ENCODE measurements at places on chromosomes 6 and 20.

GRCh38 chr6:81031416-81031815, 721.1 kb downstream of the TENT5A start:
- DNase-seq, result no peak

DNA sequence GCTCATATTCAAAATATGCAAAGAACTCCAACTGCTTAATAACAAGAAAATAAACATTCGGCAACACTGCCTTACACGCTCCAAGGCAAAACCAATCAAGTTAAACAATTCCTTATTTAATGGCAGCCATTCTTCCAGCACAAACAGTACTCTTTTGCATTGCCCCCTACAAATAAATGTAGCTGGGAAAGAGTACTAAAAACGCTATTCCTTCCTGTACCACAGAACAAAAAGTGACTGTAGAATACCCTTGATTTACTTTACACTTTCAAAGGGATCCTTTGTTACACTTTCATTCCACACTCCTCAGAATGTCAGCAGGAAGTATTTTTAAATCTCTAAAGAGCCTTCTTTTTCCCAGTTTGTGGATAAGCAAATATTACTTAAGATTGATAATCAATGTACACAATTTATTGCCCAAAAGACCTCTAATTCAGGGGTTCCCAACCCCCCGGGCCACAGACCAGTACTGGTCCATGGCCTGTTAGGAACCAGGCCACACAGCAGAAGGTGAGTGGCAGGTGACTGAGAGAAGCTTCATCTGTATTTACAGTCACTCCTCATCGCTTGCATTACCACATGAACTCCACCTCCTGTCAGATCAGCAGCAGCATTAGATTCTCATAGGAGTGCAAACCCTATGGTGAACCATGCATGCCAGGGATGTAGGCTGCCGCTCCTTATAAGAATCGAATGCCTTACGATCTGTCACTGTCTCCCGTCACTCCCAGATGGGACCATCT, 51.6 kb downstream of the MBOAT1 start:
- no peak for DNase-seq

GRCh38 chr6:168106633-168107005, 27.6 kb upstream of the FRMD1 start:
- DNase-seq, result no peak

DNA sequence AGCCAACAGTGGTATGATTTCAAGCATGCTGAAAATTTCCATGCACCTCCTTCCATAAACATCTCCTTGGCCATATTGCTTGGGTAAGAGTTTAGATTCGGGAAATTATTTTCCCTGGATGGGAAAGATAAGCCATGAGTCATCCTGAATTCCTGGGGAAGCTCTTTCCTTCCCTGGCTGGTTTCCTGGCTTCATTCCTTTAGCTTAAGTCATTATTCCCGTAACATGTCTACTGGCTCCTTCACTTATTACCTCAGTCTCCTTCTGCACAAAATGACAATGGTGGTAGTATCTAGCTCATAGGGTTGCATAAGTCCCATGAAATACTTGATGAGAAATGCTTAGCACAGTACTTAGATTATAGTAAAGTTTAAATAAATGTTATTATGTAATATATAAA, 27.6 kb downstream of the TINAG start:
- DNase-seq, result no peak

DNA sequence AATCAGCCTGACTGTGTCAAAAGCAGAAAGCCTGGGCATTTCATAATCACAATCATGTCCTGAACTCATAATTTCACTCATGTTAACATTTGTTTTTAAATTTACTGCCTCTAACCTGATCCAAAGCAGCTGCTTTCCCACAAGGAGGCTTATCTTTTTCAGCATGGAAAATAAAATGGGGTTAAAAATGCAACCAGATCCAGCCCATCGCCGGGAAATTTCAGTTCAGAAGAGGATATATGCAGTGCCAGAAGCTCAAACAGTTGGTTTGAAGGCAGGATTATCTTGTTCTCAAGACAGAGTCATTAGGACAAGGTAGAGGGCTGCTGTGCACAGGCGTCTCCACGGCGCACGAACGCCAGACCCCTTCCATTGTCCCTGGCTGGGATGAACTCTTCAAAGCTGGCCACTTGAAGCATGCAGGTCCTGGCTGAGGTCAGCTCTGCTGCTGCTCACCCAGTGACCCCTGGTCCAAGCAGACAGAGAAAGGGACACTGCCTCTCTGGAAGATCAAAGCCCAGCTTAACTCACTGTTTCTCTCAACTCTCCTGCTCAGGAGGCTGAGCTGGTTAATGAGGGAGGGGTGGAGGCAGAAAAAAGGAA, 191.1 kb upstream of the HEY2 start:
- no peak for DNase-seq

DNA sequence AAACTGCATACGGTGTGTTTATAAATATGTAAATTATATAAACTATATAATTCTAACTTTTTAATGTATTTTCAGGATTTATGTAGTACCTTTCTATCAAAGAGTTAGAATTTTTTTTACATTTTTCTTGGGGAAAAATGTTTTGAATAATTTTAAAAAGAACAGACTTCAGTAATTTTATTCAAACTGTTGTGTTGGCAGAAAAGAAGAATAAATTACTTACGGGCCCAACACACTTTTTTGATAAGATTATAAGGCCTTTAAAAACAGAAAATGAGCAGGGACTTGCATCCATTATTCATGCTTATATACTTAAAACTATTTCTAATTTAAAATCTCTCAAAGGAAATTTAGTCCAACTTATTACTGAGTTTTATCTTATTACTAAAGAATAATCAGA, 58.2 kb downstream of the KIF16B start:
- no peak for DNase-seq

DNA sequence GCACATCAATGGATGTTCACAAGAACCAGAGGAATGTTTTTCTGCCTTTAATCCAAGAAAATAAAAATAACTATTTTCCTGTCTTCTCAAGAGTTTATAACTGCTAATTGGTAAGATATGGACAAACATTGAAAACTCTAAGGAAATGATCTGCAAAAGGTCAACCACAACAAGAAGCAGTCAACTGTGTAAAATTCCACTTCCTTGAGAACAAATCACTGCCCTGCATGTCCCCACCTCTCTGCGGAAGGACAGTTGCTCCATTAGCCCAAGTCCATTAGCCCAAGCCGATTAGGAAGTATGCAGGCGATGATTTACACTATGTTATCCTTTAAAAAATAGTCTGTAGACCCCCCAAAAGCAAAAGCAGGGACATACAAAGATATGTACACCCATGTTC, 27.6 kb downstream of the SLC22A23 start:
- DNase-seq, result no peak

DNA sequence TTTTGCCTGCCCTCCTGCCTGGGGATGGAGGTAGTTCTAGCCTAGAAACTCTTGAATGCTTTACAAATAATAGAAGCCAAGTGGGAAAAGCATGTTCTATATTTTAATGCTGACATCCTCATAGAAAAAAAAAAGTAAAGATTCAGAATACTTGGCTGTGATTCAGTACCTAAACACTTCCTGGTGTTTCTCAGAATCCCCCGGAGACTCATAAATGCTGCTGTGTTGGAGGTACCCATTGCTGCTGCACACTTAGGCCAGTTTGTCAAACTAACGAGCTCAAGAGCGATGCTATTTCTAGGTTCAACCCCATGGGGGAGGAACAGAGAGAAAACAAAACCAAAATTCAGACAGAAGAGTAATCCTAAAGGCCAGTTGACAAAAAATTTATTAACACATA, 38.8 kb upstream of the ZFP64 start:
- no peak for DNase-seq

DNA sequence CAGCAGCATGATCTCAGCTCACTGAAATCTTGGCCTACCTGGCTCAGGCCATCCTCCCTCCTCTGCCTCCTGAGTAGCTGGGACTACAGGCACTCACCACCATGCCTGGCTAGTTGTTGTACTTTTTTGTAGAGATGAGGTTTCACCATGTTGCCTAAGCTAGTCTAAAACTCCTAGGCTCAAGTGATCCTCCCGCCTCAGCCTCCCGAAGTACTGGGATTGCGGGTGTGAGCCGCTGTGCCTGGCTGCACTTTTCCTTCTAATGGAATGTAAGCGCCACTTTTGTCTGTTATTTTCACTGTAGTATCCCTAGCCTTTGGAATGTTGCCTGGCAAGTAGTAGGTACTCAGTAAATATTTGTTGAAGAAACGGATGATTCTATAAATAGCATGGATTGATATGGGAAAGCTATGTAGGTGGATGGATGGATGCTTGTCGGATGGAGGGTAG, 10.4 kb upstream of the TRIB3 start:
- DNase-seq, result no peak

DNA sequence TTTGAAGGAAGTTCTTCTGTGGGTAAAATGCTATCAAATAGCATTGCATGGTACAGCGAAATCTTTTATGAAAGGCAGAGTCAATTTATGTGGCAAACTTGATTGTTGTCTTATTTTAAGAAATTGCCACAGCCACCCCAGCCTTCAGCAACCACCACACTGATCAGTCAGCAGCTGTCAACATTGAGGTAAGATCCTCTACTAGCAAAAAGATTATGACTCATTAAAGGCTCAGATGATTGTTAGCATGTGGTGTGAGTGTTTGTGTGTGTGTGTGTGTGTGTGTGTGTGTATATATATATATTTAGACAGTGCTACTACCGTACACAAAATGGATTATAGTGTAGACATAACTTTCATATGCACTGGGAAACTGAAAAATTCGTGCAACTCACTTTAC, 27.8 kb downstream of the LRRN4 start:
- no peak for DNase-seq

DNA sequence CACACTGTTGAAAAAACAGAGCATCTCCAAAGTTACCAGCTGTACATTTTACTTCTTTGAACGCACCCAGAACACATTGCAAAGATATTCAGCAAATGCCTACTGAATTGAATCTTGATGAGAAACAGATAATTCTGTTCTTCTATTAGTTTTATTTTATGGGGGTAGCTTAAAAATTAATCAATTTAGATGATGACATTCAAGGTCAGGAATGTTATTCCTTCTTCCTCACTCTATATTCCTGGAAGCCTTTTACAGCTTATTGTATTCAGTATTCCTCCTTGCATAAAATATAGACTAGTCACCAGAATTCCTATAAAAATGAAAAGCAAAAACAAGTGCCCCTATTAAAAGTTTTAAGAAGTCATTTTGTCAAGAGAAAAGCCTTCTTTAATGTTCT, 21.4 kb upstream of the GMDS start:
- DNase-seq, result no peak

- no peak for DNase-seq
These were observed 562.5 kb upstream of the MAP3K7 start for GRCh38 chr6:91149246-91149955.

DNA sequence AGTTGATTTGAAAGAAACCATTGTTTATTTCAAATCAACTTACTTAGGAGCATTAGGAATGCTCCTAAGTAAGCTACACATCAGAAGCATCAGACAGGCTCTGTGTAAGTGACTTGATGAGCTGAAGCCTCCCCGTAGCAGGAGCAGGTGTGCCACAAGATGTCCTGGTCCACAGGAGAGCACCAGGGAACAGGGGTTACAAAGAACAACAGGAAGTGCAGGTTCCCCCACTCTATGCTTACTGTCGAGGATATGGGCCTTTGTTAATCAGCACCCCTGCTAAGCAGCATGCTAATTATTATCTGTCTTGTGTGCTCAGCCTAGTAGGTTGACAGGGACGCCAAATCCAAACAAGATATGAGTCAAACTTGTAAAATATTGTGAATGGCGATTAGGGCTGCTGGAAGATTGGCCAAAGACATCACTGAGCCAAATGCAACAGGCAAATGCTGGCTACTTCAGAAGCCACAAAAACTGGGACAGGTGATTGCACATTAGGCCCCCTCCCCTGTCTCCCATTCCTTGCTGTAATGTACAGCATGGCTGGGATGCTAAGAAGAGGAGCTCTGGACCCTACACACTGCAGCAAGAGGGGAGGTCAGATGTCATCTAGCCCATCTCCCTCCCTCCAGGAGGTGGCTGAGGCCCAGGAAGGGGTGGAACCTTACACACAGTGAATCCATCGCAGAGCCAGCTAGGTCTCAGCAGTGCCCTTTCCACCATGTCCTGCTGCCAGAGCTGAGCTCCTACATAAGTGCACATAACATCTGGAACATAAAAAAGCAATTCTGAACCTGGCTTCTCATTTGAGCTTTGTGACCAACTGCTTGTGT, 939 bp downstream of the TGM3 start:
- DNase-seq, result no peak

DNA sequence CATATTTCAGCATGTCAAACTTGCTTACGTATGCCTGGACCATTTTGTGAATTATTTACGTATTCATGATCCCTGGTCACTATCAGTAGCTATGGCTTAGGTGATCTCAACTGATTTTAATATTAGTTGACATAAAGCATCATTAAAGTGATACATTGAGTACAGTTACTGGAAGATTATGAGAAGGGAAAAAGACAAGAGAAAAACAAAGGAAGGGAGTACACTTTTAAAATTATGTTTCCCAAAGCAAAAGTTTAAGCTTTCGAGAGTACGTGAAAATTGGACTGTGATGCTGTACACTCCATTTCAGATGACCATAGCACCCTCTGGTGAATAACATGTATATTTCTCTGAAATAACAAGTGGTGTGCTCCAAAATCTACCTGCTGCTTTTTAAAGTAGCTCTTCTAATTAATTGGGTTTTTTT, 215.0 kb upstream of the HSF2 start:
- DNase-seq, result no peak

GRCh38 chr6:12265791-12266190, 24.4 kb upstream of the EDN1 start:
- DNase-seq, result no peak

DNA sequence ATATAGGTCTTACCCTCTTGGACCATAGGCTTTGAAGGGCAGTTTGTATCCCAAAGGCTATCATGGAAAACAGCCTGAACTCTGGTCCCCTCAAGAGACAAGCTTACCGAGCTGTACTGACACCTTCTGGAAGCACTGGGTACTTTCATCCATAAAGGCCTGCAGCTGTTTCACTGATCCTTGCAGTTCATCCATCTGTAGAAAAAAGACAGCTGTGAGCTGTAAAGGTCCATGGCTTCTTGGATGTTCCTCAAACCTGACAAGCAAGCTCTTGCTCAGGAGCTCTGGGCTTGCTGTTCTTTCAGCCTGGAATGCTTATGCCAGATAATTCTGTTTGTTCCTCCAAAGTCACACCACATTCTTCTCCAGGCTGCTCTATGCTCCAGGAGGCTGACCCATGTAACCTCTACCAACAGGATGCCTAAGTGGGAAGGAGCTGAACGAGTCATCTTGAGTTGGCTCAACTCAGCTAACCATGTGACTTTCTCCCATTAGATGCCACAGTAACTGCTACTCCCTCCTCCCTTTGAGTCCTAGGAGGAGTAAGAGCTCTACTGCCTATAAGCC, 8.8 kb upstream of the NDRG3 start:
- peak; percentile 68 for DNase-seq

- no peak for DNase-seq
These were observed 159.9 kb upstream of the TOP1 start for GRCh38 chr20:40868551-40869217.

- no peak for DNase-seq
These were observed 644.3 kb downstream of the KIF16B start for GRCh38 chr20:15928946-15929345.

DNA sequence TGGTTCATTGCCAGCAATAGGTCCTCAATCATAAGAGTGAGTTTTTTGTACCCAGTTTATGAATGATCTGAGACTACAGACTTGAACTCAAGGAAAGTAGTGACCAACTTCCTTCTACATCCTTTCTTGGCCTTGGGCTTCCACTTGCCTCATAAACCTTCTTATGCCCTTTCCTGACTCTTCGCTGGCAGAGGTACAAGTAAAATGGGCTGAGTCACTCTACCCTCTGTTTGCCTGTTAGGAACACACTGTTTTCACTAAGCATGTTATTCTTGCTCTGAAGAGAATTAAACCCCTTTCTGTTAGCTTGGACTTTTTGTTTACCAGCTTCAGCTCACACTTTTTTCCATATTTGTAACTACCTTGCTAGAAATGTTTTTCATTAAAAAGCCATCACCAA, 74.4 kb downstream of the PKHD1 start:
- no peak for DNase-seq

Measured in hematopoietic multipotent progenitor cell treated with erythropoietin and hydrocortisone succinate and interleukin-3 and kit ligand, for 8 days (in vitro differentiated cells).